ENCODE measurements at places on chromosomes 11 and 22.

GRCh38 chr11:134951305-134951700 is 539.3 kb upstream of the B3GAT1 start:
- peak; percentile 80 for DNase-seq

DNA sequence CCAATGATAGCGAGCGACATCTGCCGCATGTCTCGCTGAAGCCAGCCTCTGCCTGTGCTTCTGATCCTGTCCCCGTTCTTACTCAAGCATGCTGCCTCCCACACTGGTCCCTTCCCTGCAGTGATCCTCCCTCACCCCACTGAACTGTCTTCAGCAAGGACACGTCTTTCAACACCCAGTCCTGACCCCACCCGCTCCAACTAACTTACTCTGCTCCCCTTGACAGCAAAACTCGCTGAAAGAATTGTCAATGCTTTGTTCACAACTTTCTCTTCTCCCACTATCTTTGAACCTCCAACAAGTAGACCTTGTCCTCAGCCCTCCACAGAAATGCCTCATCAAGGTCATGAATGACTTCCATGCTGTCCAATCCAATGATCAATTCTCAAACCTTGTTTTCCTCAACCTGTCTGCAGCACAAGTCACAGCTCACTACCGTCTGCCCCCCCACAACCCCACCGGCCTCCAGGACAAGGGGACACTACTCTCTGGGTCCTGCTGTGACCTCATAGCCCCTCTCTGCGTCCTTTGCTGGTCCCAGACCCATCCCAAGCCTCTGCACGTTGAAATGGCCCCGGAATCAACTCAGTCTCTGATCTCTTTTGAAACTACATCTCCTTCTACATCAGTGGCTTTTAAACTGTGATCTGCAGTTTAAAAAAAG is 108.0 kb downstream of the MICAL3 start:
- no peak for DNase-seq

DNA sequence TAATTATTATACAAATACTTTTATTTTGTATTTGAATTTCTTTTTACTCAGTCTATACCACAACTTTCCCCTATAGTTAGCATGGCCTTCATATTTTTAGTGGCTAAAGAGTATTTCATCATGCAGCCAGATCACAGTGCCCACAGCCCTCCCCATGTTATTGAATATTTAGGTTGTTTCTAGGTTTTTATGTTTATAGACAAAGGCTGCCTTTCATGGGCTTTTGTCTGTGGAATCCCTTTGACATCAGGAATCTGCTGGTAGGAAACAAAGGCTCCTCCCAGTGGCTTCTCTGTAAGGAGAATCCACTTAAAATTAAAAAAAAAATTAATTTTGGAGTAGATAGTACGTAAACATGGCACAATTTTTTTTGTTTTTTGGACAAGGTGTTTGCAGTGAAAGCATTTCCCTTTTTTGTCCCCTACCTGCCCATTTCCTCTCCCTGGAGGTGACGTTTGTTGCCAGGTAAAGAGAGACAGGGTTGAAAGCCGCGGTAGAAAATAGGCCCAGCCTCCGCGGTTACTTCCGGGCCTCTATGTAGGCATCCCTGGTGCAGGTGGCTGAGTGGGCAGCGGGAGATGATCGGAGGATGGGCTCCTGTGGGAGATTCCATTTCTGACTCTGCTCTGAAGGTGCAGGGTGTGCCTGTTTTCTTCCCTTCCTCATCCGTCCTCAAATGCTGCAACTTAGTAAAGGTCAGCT is 82.2 kb upstream of the OR4B1 start:
- DNase-seq: no peak

DNA sequence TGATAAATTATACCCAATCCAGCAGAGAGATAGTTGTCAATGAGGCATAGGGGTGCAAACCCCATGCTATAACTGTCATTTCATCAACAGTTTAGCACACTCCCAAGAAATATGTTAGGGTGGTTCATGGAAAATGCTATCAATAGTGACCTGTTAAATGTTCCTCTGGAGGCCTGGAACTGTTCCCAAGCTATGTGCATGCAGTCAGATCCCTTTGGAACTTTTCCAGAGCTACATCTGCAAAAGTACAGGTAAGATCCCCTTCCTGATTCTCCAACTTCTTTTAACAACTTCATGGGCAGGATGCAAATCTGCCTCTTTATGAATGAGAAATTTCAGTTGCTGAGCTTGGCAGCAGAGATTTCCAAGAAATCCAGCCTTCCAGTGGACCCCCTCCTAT is 27.2 kb downstream of the ABTB2 start:
- DNase-seq: no peak

GRCh38 chr11:85823816-85824215 is 12.9 kb upstream of the SYTL2 start:
- DNase-seq: peak; percentile 24

- DNase-seq: no peak
Measured at GRCh38 chr11:13487661-13488030, 8.2 kb downstream of the PTH start.

DNA sequence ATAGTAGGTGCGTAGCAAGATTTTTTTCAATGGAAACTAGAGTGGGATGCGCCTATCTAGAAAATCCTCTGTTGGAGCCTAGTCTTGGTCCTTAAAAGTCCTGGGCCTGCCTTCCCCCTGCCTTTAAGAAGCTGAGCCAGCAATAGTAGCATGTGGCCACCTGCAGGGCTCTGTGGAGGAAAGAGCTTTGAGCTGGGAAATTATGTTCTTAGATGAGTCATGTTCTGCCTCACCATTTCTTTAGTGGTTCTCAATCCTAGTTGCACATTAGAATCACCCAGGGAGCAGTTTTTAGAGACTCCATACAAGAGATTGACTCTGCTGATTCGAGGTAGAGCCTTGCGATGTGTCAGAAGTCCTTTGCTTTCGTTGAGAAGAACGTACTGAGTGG is 133.5 kb downstream of the COMMD9 start:
- DNase-seq: peak; percentile 65

DNA sequence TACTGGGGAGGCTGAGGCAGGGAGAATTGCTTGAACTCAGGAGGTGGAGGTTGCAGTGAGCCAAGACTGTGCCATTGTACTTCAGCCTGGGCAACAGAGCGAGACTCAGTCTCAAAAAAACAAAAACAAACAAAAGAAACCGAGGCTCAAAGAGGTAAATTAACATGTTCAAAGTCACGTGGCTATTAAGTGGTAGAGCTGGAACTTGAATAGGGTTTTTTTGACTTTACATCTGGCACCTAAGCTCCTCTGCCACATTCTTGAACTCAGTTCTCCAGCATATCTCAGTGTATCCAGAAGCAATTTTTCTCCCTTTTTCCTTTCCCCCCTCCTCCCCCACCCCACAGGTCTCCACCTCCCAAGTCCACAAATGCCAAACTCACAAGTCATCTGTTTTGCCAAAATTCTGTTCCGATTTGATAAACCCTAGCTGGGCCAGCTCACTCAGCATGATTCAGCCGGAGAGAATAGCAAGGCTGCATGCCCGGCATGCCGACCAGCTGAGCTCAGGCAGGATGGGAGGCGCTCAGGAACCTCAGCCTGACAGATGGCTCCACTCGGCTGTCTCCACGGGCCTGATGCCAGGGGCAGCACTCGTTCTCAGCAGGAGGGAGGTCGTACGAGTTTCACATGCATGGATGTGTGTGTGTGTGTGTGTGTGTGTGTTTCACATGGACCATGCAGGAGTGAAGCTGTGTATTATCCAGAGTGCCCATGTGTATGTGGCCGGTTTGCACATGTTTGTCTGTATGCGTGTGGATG is 63.2 kb upstream of the RRAS2 start:
- peak; percentile 100 for DNase-seq

DNA sequence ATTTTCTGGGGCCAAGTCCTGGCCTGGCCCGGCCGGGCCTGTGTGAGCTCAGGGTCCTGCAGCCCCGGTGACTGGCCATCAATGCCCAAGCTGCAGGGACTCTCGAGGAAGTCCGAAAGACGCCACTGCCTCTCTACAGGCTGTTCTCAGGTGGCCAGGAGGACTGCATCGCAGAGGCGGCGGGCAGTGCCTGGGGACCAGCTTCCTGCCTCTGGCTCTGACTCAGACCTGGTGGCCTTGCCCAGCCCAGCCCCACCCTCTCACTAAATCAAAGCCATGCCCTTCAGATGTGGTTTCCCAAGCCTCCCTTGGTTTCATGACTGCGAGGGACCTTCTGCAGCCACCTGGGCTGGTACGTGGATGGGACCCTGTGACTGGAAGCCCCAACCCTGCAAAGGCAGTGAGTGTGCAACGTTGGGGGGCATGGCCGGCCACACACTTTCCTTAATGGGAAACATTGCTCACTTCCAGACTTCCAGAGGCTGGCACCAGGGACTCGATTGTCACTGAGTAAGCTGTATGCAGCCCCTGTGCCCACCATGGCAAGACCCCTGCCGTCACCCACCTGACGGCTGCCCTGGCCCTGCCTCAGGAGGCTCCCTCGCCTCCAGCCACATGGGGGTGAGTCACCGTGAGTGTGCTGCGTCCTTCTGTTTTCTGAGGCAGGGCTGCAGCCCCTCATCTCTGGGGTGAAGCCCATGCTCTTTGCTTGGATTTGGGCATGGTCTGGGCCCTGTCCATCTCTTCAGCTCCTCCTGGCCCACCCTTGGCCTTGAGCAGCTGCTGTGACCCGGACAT is 6.0 kb upstream of the FGF3 start:
- no peak for DNase-seq

DNA sequence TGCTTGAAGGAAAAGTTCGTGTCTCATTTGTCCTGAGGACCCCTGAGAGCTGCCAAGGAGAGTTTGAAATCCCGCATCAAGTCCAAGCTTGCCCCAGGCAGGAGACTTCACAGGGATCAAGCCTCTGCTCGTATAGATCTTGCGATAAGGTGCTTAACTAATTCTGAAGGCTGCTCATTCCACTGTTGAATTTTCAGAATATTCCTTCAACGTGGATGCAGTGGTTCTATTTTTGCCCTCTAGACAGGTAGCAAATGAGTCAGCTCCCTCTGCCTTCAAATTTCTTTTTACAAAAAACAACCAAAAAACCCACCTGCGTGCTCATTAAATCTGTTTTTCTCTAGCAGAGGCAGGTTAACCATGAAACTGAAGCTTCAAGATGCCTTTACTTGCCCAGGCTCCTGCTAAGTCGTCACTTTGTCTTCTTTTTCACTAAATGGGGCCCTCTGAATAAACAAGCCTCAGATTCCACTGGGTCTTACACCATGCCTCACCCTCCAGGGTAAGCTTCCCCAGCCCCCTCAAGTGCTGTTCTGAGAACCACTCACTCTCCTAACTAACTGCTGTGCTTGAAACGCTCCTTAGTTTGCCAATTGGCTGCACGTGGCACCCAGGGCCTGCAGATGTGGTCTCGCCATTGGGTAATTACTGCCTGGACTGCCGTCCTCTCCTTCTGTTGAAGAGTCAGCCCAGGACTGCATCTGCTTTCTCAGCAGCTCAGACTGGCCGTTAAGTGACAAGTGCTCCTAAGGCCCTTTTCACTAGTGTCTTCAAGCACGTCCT is 105.0 kb downstream of the TRPC6 start:
- peak; percentile 30 for DNase-seq

GRCh38 chr11:5071799-5072198 is 2.4 kb downstream of the OR52E1 start:
- DNase-seq: peak; percentile 1

DNA sequence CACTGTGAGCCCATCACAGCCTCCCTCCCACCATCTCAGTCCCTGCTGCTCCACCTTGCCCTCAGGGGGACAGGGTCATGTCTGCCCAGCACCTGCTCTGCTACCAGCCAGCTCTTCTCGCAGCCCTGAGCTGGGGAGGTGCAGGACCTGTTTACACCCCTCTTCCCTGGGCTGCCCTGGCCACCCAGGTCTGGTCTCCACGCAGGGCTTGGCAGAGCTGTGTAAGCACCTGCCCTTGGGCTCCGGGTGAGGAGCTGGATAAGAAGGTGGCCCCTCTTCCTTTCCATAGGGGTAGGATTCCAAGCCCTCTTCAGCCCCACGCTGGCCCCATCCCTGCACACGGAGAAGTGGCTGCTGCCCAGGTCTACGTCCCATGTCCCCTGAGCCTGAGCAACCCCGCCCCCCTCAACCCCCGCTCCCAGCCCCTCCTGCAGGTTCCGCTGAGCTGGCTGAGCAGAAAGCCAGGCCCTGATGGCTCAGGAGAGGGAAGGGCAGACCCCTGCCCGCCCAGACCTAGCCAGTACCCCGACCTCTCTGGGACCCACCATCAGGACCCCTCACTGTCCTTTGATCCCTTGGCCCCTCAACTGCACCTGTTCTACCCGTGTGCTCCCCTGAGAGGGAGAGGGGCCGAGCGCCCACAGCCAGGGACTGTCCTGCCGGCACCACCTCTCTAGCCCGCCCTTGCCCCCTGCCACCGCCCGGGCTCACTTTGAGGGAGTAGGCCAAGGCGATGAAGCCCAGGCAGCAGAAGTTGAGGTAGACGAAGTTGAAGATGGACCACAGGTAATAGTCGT is 3.2 kb downstream of the IFITM10 start:
- no peak for DNase-seq

All from fibroblast of skin of scalp (primary cell).